Activated naive CD8-positive, alpha-beta T cell treated with anti-CD3 and anti-CD28 coated beads, Interleukin-2, amount 50 U/mL, for 16 hours (primary cell): ENCODE measurements at places on chromosomes 5 and 9.
A peak's percentile ranks its signal among the peaks of the same experiment; 100 is the strongest.

DNA sequence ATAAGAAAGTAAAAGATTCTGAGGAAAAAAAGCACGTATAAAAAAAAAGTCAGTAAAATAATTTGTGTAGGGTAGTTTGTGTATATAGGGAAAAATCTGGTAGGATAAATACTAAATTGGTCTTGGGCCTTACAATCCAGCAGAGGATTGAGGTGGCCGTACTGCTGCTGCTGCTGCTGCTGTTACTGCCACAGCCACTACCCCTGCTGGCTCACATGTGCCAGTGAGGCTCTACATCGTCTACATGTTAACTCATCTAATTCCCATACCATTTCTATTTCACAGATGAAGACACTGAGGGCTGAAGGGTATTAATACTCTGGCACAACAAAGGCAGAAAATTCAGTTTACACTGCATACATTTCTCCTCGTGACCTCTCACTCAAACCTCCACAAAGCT, 928.5 kb downstream of the TLE4 start:
- no peak for DNase-seq

GRCh38 chr5:100165309-100165708, 369.9 kb upstream of the FAM174A start:
- no peak for DNase-seq

GRCh38 chr5:115366223-115366622, 69.8 kb upstream of the CCDC112 start:
- no peak for DNase-seq

DNA sequence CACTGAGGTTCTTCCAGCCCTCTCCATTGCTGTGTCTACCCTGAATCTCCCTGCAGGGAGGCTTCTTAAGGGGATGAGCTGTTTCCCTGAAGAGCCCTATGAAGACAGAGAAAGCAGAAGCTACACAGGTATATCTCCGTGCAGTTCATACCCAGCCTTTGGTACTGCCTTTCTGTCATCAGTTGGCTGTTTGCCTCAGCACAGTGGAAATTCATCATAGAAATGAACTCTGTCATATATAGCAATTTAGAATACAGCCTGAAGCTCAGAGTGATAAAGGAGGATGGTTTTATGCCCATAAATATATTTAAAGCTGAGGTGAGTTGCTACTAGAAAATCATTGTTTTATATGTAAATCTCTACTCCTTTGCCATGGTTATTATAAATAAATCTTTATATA, 42.6 kb upstream of the KCNN2 start:
- no peak for DNase-seq

DNA sequence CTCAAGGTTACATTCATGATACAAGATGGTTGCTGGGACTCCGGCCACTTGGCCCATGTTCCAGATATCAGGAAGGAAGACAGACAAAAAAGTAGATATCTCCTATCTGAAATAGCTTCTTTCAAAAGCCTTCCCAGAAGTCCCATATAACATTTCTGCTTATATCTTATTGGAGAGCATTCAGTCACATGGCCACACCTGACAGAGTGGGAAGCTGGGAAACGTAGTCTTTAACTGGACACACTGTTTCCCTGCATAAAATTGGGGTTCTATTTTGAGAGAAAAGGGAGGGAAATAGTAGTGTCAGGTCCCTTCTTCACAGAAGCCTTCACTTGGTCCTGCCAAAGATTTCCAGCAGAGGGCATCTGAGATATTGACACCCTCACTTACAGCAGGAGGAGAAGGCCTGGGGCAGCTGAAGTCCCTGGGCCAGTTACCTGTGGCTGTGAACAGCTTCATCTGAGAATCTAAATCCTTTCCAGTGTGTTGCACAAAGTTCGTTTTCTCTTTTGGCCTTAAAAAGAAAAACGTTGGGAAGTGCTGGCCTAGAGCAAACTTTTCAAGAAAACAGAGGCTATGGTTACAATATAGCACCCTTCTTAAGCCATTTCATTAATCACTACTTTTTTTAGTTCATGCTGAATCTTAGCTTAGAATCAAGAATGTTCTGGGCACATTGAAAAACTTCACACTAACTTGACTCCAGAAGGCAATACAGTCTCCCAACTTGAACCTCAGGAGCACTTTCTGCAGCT, 33.5 kb downstream of the SPEF2 start:
- peak; percentile 17 for DNase-seq
